Stimulated activated CD4-positive, alpha-beta T cell treated with anti-CD3 and anti-CD28 coated beads, Interleukin-12 subunit alpha, Interleukin-12 subunit beta, amount 100 ng/mL, for 24 hours (primary cell): ENCODE measurements at places on chromosomes 7 and 10.
A peak's percentile ranks its signal among the peaks of the same experiment; 100 is the strongest.

DNA sequence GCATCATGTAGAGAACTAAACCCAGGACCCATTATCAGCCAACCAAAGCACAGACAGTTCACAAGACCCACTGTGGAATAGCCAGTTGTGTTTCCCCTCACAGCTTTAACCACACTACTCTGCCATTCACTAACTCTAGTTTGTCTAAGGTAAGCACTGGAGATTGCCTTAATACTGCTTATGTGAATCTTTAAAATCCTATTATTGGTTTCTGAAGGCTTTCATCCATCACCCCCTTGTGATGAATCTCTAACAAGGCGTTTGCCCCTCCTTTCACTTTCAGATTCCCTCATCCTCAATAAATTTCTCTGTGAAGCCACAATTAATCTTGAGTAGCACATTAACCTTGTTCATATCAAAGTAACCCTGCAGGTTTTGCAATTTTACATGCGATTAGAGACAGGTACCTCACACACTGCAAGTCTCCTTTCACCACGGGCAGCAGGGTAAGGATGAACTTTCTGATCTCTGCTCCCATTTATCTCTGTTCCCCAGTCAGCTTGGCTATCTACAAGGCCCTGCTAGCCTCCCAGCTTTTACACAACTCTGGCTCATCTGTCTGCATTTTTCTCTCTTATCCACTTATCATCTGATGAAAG is 785.6 kb downstream of the REEP3 start:
- DNase-seq: no peak

DNA sequence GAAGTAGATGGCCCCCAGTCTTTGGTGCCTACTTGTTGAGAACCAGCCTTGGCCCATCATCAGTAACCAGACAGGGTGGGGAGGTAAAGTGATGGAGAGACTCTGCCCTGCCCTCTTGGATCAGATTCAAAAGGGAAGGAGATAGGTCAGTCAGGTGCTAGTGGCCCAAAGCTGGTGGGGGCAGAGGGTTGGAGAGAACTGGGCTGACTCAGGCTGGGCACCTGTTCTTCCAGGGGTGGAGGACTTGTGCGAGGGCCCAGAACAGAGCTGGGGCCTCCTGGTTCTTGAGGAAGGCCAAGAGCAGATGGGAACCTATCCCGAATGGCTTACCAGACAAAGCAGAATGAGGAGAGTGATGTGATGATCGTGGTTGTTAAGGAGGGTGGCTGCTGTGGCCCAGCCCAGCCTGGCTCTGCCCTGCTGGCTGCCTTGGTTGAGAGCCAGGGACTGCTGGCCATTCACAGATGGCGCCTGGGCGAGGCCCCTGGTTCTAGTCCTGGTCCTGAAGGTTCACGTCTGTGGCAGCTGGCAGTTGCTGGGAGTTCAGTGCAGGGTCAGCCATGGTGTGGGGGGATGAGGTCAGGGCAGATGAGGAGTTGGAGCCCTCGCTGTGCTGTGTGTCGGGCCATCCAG is 36.6 kb downstream of the PALD1 start:
- DNase-seq: no peak

DNA sequence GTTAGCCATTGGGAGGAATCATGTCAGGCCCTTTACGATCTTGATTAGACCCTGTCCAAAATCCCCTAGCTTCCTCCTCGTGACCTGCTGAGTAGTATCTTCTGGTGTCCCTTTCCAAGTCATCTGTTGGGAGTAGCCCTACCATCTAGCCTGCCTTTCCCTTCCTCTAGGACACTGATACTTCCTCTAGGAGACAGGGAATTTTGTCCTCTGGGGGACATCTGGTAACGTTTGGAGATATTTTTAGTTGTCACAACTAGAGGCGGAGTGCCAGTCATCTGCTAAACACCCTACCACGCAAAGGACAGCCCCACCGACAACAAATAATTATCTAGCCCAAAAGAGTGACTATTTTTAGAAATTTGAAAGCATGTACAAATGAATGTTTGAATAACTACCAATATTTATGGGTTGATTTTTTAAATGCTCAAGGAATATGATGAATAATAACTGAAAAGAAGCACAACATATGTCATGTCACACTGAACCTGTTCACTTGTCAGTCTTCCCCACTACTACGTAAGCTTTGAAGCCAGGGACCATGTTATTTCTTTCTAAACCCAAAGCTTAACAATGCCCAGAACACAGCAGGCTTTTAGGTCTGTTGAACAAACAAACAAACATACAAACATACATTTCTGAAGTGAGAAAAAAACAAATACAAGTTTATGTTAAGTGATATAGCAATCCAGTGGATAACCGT is 105.9 kb downstream of the ARHGAP12 start:
- DNase-seq: no peak

- no peak for DNase-seq
These were observed 51.9 kb upstream of the PTN start for GRCh38 chr7:137395420-137395819.

GRCh38 chr7:50632561-50633413 is 67.6 kb upstream of the DDC start:
- DNase-seq: peak; percentile 37

DNA sequence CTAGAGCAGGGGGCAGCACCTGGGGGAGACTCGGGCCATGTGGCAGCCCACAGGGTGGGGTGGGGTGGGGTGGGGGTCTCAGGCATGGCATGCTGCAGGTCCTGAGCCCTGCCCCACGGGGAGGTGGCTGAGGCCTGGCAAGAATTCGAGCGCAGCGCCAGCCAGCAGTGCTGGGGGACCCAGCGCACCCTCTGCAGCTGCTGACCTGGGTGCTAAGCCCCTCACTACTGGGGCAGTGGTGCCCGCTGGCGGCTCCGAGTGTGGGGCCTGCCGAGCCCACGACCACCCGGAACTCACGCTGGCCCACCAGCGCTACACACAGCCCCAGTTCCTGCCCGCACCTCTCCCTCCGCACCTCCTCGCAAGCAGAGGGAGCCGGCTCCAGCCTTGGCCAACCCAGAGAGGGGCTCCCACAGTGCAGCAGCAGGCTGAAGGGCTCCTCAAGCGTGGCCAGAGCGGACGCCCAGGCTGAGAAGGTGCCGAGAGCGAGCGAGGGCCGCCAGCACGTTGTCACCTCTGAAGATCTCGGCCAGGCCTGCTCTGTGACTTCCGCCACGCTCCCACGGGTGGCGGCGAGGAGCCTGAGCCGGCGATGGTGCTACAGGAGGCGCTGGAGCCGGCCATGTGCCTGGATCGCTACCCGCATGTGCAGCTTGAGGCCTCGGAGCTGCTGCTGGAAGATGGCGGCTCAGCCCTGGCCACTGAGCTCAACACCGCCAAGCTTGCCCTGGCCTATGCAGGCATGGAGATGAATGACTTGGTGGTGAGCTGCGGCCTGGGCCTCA is 145.1 kb upstream of the C7orf33 start:
- DNase-seq: no peak

GRCh38 chr7:138568655-138569054 is 108.6 kb downstream of the TRIM24 start:
- DNase-seq: no peak

GRCh38 chr10:77533146-77533886 is 104.3 kb downstream of the KCNMA1 start:
- DNase-seq: no peak

- no peak for DNase-seq
These were observed 111.6 kb downstream of the ADCY1 start for GRCh38 chr7:45685619-45686240.

DNA sequence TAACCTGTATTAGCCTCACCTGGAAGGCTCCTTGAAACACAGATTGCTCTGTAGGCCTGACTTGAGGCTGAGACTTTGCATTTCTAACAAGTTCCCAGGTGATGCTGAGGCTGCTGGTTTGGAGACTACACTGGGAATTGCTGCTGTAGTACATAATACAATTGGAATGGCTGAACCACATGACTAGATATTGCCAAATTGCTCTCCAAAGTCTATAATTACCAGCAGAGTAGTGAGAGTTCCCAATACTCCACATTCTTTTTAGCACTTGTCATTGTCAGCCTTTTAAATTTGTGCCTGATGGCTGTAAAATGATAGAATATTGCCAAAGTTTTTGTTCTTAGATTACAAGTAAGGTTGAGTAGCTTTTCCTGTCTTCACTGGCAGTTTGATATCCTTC is 39.9 kb downstream of the PLEKHA8 start:
- DNase-seq: no peak

- no peak for DNase-seq
These were observed 237.9 kb upstream of the DGKB start for GRCh38 chr7:15140431-15140830.

DNA sequence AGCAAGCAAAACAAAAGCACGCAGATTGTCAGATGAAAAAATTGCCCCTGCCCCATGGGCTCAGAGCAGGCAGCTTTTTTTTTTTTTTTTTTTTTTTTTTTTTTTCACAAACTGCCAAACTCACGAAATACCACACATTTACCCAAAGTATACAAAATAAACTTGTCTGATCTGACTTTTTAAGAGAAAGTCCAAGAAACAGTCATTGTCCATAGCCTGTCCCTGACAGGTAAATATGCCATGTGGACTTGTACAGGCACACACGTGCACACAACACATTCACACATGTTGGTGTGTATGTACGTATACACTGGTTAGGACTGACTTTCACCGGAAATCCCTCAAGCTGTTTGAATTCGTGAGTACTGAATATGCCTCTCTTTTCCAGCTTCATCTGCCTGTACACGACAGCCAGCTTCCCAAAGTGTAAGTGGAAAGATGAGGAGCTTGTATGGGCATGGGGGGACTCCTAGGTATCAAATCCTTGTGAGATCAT is 929 bp upstream of the HGF start:
- no peak for DNase-seq

- DNase-seq: no peak
These were observed 25.6 kb upstream of the MTPN start for GRCh38 chr7:136002802-136003201.

DNA sequence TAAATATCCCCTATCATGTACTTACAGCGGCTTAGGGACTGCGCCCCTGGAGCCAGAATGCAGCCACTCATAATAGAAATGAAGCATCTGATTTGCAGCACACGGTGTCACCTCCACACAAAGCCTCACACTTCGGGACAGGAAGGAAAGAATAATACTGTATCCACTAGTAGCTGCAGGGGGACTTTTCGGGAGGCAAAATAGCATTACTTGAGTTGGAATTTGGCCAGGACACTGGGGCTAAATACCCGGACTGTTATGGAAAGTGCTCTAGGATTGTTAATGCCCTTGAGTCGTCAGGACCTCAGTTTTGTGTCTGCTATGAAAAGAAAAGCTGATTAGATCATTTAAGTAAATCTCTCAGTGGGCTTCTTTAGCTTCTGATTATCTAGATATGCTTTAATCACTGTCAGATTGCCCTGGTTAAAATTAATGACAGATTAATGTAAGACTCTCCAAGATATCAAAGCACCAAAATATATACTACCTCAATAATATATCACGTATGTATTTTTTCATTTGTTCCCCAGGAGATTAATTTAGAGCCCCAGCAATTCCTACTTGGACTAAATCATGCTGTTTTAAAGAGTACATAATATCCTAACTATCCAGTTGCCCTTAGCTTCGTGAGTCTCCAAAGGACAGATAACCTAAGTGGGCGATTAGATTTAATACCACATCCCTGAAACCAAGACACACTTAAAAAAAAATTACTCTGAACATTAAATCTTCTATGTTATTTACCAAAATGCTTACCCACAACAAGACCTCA is 173.0 kb upstream of the NEBL start:
- DNase-seq: no peak

GRCh38 chr7:35753761-35754603 is 46.9 kb upstream of the SEPTIN7 start:
- no peak for DNase-seq

DNA sequence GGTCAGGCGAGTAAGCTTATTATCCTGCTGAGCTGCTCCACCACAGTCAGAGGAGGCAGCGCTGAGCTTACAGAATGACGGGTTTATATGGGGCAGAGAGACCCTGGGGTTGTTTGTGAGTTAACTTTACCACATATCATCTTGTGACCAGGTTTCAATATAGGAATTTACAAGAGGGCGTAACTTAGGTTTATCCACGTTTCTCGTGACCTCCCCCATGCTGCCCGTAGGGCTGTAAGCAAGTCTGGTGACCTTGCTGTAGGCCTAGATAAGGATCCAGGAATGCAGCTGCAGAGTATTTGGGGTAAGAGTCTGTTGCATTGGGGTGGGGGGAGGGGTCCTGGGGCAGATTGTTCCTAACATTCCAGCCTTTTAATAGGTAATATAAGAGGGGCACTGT is 24.6 kb downstream of the SCIN start:
- no peak for DNase-seq

- no peak for DNase-seq
These were observed 14.8 kb downstream of the TSPAN14 start for GRCh38 chr10:80468806-80469421.

DNA sequence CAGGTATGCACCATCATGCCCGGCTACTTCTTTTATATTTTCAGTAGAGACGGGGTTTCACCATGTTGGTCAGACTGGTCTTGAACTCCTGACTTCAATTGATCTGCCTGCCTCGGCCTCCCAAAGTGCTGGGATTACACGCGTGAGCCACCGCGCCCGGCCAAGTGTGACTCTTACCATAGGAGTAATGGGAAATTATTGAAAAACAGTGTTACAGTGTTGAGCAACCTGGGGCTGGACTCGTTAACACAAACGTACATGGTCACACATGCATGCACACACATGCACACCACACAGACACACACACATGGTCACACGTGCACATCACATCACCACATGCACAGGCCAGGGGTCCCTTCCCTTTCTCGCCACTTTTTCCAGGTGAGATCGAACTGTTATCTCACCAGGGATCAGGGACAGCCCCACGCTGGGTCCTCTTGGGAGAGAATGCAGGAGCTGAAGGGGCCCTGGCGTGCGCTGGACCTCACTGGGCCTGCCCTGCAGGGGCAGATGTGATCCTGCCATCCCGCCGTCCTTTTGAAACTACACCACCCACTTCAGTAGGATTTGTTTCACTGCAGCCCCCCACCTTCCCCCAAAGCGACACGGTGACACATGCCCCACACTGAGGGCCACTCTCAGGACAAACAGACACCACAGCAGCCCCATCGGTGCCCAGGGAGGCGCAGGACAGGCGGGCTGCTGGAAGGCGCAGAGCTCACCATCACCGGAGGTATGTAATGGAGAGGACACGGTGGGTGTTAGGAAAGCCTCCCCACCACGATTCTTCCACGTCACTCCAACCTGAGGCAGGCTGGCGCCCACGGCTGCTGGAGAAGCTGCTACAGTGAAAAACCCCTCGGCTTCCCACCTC is 10.2 kb downstream of the RADIL start:
- DNase-seq: no peak

DNA sequence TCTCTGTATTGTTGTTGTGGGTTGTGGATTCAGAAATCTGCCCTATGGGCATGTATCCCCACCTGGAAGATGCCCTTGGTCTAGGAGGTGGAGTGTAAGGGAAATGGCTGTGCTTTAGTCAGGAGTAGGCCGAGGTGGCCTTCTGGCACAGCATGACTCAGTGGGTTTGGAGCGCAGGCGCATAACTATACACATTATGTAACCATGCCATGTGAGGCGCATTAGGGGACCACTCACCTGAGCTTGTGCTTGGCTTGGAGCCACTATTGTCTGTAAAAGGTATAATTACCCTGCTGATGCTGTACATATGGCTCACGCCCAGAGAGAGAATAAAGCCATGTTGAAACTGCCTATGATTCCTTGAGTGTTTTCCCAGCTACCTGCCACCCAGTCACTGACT is 20.6 kb upstream of the ADAMTS14 start:
- no peak for DNase-seq
